Central memory CD8-positive, alpha-beta T cell (primary cell): ENCODE measurements at places on chromosomes 5 and 9.

- DNase-seq = no peak
Measured at GRCh38 chr9:29241320-29241719, 1668.0 kb upstream of the C9orf72 start.

GRCh38 chr9:116979456-116979855, 292.4 kb downstream of the TRIM32 start:
- DNase-seq = no peak

DNA sequence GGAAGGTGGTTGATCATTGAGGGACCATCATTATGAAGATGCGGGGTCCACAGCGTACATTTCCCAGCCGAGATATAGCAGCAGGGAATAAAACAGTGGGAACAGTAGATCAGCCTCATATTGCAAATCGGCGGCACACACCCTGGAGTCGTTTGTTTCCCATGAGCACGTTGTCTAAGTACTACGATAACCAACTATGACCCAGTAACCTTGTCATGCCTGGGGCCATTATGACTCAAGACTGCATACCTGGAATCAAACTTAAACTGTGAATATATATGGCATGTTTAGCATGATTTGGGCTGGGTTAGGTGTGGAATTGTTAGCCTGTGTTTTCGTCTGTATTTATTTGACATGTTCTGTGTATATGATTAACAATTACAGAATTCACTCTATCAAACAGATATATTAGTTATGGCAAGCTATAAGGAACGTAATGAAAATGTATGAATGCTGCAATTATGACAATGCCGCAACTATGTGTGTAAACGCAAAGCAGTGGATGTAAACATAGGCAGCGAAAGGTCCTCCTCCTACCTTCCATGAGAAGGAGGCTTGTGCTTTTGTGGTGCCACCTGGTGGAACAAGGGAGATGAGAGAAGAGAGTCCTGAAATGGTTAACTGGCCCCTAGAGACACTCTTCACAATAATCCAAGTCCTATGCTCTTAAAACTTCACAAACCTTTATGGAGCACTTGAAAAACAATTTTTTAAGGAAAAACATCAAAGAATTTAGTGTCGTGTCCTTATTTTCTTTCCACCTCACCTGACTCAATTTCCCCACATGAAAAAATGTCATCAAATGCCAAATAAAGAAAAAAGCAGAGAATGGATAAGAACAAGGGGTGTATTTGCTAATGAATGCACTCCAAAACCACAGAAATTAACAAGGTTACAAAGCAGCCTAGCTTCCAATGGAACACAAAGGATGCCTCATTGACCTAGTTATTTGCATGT, 47.1 kb downstream of the SEMA5A start:
- DNase-seq = no peak

- no peak for DNase-seq
Measured at GRCh38 chr5:95858023-95858461, 35.5 kb upstream of the GLRX start.

- no peak for DNase-seq
Measured at GRCh38 chr5:27450607-27451006, 412.2 kb upstream of the CDH9 start.

DNA sequence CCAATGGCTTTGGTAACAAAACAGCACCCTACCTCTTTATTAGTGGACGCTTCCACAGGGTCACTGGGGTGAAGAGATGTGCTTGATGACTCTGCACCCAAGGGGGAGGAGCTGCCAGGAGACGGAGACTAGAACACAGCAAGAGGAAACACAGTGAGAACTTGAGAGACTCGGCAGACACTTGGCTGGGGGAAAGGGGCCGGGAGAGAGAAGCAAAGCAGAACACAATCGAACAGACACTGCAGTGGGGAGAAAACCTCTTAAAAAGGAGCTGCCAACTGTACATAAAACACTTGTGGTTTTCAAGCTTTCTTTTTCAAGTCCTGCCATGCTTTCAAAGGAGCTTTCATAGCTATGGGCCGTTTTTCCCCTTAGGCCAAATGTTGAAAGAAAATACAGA, 151.0 kb downstream of the ENTREP1 start:
- DNase-seq = no peak

- no peak for DNase-seq
Measured at GRCh38 chr5:53407373-53407772, 73.1 kb upstream of the FST start.

DNA sequence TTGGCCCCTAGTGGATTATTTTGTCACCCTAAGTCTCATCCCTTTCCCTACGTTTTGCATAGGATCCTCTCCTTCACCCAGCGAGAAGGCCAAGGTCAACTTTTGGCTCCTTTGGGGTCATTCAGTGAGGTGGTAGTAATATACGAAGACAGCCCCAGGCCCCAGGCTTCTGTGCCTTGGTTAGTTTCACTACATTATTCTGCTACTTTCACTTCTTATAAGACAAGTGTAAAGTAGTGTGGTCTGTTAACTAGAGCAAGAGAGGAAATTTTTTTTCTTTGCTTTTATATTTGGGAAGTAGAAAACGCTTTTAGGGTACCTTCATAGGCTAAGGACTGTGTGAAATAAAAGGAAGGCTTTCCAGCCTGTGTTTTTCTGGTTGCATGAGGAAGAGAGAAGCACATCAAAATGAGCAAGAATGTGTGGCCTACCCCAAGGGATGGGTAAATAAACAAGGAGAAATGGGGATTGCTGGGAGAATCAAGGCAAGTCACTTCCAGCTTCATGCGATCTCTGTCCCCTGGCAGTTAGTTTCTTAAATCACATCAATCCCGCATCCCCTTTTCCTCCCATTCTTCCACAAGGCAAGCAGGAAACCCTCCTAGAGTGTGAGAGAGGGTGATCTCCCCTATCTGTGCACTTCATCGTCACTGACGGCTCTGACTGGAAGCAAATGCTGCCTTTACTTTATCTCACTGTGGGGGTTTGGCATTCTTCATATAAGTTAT, 677.0 kb upstream of the WWC1 start:
- DNase-seq = no peak

GRCh38 chr9:37363124-37363523, 59.4 kb upstream of the GRHPR start:
- no peak for DNase-seq

DNA sequence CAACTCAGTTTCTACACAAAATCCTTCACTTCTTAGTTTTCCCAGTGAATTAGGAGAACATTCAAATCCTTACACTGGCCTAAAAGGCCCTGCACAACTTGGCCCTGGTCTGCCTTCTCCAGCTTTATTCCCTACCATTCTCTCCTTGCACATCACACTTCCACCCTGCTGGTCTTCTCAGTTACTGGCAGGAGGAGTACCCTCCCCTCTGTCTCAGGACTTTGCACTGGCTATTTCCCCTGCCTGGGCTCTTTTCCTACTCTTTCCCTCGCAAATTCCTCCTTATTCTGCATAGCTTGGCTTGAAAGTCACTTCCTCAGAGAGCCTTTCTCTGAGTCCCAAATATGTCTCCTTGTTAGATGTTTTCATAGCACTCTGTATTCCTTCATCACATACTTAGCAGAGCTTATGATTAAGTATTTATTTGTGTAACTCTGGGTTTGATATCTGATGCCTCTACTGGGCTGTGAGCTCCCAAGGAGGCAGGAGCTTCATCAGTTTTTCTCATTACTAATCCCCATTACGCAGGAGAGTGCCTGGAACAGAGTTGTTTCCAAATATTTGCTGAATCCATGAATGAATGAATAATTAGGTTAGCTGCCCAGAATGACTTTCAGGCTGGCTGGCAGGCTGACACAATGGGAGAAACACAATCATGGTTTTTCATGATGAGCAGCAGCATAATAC, 159.8 kb upstream of the KLF9 start:
- no peak for DNase-seq

- no peak for DNase-seq
Measured at GRCh38 chr9:125295657-125296056, 34.0 kb downstream of the GAPVD1 start.

GRCh38 chr9:78572266-78572665, 275.3 kb downstream of the PSAT1 start:
- no peak for DNase-seq

GRCh38 chr5:58239045-58239444, 220.8 kb downstream of the PLK2 start:
- no peak for DNase-seq

DNA sequence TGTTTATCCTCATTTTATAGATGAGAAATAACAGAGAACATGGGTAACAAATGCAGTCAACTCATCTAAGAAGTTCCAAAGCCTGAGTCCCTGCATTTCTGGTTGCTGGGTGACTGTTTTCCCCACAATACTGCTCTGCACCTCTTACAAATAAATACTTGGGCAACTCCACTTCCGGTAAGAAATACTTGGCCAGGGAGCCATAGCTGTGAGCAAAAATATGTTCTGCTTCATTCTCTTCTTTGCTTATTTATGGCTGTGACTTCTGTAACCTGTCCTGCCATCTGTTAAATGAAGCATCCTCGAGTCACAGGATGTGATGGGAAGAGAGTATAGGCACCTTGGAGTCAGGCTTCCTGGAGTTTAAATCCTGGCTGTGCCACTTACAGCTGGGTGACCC, 49.9 kb downstream of the GDNF start:
- DNase-seq = no peak

- no peak for DNase-seq
Measured at GRCh38 chr9:135976944-135977343, 15.8 kb upstream of the UBAC1 start.

- DNase-seq = no peak
Measured at GRCh38 chr9:123062351-123063176, 29.1 kb downstream of the GPR21 start.

DNA sequence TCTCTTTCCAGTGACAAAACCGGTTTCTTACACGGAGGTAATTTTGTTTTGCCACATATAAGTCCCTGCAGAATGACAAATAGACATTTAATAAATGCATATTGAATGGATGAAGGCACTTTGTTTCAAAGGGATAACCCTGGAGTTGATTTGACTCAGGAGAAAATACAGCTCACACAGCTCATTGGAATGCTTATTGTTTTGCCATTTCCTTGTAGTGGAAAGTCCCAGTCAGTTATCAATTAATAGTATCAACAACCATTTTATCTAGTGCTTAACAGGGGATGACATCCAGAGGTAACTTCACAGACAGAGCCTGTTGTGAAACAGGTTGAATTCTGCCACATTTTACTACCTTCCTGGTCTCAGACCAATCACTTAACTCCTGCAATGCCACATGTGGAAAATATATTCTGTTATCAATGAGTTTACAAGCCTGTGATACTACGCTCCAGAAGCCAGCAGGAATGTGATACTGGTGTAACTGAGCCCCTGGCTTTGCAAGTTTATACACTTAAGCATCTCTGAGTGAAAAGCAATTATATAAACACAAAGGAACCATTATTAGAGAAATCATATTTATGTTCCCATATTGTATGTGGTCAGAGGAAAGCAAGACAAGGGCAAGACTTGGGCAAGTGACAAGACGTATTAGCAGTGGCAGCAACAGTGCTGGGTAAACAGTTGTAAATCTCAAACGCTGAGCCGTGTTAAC, 123.1 kb upstream of the ANKRD55 start:
- DNase-seq = no peak

DNA sequence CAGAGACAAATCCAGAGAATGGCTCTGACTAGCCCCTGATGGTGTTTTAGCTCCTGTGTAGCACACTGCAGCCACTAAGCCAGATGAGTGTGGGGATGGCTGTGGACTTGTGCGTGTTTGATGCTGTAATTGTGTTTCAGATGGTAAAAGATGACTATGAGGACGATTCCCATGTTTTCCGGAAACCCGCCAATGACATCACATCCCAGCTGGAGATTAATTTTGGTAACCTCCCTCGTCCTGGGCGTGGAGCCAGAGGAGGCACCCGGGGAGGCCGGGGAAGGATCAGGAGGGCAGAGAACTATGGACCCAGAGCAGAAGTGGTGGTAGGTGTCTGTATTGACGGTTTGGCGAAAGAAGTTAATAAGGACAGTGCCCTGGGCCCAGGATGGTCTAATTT, 38.0 kb downstream of the HABP4 start:
- DNase-seq = no peak

DNA sequence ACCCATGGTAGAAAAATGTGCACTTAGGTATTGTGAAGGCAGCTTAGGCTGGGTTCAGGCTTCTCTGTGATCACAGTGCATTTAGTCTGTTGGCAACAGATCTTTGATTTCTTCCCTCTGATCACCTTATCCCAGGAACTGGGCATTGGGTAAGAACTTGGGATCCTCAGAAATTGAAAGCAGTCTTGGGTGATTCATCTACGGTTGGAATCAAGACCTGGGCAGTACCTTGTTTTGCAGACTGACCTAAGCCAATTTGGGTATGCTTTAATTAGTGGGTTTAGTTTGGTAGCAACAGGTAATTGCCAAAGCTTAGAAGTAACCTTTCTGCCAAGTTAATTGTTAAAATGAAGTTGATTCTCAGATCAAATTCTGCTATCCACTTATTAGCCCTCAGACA, 17.8 kb downstream of the ENTREP1 start:
- no peak for DNase-seq

GRCh38 chr9:126989847-126990842, 75.6 kb downstream of the RALGPS1 start:
- DNase-seq = no peak

DNA sequence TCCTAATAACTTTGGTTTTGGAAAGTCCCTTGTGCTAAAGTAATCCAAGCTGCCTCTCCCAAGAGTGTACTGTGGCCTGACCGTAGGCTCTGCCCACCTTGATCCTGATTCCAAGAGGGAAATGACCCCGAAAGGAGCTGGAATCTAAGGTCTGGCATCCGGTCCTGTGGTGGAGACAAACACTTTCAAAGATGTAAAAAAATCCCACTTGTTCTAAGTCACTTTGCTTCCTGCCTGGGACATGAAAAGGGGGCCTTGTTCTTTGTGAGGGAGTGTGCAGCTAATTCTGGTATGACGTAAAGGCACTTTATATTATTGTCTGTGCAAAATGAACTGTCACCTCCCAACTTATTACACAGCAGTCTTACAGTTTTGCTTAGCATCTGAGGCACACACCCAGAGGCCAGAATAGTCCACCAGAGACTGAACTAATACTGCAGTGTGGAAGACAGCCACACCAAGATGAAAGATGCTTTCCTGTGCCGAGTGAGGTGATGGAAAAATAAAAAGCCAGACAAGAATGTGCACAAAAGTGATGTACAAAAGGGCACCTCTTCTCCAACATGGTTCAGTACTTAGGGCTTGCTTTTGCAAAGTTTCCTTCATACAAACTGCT, 128.7 kb downstream of the SLC12A2 start:
- no peak for DNase-seq

GRCh38 chr9:8351436-8351835, 551.9 kb upstream of the DMAC1 start:
- no peak for DNase-seq

DNA sequence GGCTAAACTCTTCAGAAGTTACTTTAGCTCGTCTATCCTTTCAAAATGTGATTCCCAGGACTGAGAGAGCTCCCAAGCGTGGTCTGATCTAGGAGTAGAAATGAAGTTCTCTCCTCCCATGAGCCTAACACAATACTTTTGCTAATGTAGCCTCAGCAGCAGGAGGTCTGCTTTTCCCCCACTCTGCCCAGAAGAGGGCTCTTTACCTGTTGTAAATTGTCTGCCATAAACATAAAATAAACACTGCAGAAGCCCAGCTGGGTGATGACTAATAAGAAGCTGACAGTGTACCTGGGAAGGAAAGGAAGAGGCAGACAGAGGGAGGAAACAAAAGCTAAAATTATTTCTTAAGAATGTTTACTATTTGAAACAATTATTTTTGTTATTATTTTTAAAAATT, 15.4 kb downstream of the SLC36A3 start:
- no peak for DNase-seq
